ENCODE measurements at places on chromosomes 7 and 10.
A peak's percentile ranks its signal among the peaks of the same experiment; 100 is the strongest.

- no peak for DNase-seq
Measured at GRCh38 chr7:152866125-152866524, 106.6 kb downstream of the ACTR3B start.

DNA sequence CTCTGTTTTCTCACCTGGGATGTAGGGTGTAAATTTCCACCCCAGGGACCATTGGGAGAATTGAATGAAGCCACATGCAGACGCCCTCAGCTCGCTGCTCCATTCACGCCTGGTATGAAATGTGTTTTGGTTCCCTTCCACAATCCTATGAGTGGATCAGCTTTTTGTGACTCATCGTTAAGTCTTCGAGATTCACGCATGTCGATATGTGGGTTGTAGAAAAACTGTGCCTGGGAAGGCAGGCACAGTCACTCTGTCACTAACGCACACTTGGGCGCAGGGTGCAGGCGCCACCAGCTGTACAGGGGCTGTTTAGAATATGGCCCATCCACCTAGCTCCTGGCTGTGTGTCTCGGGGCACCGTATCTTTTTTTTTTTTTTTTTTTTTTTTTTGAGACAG, 64.2 kb upstream of the SH2B2 start:
- DNase-seq, result peak; percentile 3

GRCh38 chr10:9900751-9901150, 1116.9 kb upstream of the CELF2 start:
- DNase-seq, result no peak

DNA sequence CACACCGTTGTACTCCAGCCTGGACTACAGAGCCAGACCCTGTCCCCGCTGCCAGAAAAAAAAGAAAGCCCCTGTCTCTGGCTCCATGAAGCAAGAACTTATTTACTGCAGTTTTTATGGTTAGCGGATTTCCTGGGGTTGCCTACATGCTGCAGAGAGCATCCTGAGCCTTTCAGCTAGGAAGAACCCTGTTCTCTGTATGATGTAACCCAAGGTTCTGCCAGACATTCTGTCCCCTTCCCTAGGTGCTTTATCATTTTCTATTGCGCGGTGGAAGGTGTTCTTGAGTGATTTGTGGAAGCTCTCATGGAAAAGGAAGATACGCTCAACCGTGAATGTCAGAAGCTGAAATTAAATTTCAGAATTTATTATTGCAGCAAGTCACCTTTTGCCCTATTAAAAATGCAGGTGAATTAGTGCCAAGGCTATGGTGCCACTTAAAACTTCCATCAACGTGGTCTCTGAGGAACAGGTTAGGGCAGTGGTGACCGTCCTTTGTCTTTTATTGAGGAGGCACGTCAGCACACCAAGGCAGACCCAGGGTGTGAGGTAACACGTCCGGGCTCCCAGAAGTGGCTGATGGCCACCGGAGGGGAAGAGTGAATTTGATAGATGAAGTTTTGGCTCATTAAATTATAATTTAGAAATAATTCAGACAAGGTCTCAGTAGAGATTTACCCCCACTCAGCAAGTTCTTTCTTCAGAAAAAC, 273.1 kb downstream of the PHTF2 start:
- DNase-seq, result no peak

DNA sequence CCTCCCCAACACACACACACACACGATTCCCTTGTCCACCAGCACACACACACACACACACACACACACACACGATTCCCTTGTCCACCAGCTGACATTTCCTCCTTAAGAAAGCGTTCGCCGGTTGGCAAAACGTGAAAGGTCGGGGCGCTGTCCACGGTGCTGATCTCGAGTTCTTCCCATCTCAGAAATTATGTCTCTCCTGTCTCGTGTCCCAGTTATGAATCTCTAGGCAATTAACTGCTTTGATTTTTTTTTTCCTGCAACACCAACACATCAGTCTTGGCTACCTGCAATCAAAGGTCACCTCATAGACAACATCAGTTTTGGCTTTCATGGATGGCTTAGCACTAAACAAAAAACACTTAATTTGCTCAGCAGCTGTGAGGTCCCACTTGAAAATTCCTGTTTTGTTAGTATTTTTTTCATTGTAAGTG, 1.9 kb downstream of the INA start:
- peak; percentile 28 for DNase-seq

DNA sequence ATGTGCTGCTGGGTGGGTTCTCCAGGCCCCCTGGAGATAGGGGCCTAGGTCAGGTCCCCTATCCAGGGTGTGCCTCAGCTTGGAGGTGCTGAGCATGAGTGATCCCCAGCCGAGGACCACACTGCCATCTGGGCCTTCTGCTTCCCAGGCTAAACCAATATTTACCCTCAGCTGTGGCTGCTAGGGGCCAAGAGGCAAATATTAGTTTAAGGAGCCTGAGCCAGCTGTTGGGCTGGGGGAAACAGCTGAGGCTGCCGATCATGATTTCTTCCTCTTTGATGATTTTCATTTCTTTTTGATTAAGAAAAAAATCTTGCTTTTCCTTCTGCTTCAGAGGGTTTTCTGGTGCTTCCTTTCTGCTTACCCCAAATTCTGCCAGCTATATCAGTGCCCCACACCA, 83.4 kb downstream of the NEURL1 start:
- DNase-seq, result no peak

GRCh38 chr7:80014511-80014910, 120.1 kb upstream of the GNAI1 start:
- DNase-seq, result no peak

- DNase-seq, result no peak
Measured at GRCh38 chr7:46558482-46559193, 637.6 kb upstream of the IGFBP3 start.

DNA sequence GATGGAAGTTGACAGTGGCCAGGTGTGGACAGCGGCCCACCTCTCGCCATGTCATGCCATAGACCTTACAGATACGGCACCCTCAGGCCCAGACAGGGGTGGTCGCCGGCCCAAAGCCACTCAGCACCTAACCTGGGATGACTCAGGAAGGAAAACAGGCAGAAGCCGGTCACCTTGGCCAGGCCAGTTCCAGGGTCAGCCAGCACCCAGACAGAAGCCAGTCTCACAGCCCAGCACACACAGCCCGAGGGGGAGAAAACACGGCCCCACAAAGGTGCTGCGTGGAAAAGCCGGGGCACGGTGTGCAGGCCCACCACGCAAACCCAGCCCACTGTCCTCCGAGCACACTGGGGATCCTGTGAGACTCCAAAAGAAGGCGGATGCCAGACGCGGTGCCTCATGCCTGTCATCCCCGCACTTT, 95.2 kb upstream of the DNAAF5 start:
- no peak for DNase-seq

- peak; percentile 13 for DNase-seq
Measured at GRCh38 chr10:6406220-6407033, 173.6 kb downstream of the PRKCQ start.

- no peak for DNase-seq
Measured at GRCh38 chr10:77421591-77421990, 216.0 kb downstream of the KCNMA1 start.

GRCh38 chr10:31319602-31320549, 860 bp downstream of the ZEB1 start:
- no peak for DNase-seq

DNA sequence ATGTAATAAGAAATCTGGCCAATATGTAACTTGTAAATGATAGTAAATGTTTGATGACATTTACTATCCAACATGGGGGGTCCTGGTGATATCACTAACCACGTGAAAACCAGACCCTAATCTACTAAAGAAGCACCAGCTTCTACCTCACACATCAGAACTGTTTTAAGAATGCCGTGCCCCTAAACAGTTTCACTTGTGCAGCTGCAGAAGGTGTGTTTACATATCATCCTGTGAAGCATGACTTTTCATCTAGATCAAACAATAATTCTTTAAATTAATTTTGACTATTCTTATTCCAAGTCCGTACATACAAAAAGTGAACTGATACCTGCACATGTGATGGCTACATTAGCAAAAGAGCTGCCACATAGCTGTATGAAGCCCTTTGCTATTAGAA, 61.0 kb downstream of the STEAP1B start:
- no peak for DNase-seq

DNA sequence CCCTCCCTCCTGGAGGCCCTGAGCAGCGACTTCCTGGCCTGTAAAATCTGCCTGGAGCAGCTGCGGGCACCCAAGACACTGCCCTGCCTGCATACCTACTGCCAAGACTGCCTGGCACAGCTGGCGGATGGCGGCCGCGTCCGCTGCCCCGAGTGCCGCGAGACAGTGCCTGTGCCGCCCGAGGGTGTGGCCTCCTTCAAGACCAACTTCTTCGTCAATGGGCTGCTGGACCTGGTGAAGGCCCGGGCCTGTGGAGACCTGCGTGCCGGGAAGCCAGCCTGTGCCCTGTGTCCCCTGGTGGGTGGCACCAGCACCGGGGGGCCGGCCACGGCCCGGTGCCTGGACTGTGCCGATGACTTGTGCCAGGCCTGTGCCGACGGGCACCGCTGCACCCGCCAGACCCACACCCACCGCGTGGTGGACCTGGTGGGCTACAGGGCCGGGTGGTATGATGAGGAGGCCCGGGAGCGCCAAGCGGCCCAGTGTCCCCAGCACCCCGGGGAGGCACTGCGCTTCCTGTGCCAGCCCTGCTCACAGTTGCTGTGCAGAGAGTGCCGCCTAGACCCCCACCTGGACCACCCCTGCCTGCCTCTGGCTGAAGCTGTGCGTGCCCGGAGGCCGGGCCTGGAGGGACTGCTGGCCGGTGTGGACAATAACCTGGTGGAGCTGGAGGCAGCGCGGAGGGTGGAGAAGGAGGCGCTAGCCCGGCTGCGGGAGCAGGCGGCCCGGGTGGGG, 2.2 kb downstream of the TRIM56 start:
- no peak for DNase-seq

DNA sequence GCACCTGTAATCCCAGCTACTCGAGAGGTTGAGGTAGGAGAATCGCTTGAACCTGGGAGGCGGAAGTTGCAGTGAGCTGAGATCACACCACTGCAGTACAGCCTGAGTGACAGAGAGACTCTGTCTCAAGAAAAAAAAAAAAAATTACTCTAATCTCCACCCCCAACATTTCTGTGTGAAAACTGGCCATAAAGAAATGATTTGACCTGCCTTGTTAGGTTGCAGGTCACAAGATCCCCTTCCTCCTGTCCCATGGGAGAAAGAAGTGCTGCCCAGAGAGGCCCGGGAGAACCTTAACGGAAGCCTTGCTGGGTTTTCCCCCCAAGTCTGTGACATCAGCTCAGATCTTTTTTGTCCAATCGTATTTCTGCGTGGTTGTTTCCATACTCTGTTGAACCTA, 8.7 kb upstream of the CALHM1 start:
- no peak for DNase-seq

DNA sequence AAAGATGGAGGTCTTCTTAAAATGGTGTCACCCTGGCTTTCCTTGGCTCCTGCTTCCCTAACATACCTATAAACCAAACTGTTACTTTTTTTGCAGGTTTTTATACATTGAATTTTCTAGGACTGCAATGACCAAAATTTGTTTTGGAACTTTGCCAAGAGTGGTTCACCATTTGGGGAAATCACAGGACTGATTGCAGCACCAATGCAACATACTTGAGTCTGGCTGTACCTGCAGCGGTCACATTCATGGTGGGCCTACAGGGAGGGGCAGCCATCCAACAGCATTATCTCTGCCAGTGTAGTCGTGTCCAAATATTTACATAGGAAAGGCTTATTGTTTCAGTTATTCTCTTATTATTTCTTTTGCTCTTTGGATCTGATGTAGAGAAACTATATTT, 69.0 kb downstream of the HACD1 start:
- no peak for DNase-seq

DNA sequence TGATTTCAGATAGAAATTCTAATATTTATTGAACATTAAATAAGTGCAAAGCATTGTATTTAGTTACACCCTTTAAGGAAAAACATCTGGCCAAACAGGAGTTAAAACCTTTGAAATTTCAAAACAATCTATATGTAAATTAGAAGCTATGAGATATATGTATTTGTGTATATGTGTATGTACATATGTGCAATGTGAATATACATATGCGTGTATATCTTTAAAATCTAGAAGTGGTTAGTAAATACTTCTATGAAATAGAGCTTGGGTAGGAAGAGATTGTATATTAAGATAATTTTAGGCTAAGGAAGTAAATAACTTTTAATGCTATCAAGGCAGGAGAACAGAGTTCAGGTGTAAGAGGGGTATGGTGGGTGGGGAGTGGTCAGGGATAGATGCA, 9.3 kb downstream of the WEE2 start:
- no peak for DNase-seq

GRCh38 chr7:87036985-87037384, 22.5 kb downstream of the ELAPOR2 start:
- no peak for DNase-seq

All from MV-4-11 (cell line).